ENCODE measurements at places on chromosomes 4 and X.

DNA sequence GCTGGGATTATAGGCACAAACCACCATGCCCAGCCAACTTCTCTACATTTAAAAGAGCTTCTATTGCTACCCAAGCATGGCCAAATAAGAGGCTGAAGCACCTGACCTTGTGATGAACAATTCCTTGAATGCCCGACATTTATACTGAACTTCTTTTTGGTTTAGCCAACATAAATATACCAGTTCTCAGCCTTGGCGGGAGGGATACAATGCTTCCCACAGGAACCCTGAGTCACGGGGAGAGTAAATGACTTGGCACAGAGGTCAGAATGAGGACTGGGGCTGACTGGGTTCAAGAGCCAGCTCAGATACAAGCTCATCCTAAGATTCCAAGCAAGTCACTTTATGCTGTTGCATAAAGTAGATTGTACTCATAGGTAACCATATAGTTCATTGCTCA lies 6.1 kb downstream of the HOPX start:
- DNase-seq, result no peak

- DNase-seq, result no peak
These were observed 13.1 kb downstream of the TAB3 start for GRCh38 chrX:30875957-30876356.

- no peak for DNase-seq
These were observed 16.2 kb downstream of the SLC16A2 start for GRCh38 chrX:74437530-74437929.

- DNase-seq, result no peak
These were observed 475.7 kb upstream of the SLIT2 start for GRCh38 chr4:19776021-19776459.
